T-helper 2 cell (primary cell): ENCODE measurements at places on chromosomes 4 and X.

- DNase-seq = no peak
Measured at GRCh38 chrX:136652822-136653723, 5.1 kb downstream of the CD40LG start.

DNA sequence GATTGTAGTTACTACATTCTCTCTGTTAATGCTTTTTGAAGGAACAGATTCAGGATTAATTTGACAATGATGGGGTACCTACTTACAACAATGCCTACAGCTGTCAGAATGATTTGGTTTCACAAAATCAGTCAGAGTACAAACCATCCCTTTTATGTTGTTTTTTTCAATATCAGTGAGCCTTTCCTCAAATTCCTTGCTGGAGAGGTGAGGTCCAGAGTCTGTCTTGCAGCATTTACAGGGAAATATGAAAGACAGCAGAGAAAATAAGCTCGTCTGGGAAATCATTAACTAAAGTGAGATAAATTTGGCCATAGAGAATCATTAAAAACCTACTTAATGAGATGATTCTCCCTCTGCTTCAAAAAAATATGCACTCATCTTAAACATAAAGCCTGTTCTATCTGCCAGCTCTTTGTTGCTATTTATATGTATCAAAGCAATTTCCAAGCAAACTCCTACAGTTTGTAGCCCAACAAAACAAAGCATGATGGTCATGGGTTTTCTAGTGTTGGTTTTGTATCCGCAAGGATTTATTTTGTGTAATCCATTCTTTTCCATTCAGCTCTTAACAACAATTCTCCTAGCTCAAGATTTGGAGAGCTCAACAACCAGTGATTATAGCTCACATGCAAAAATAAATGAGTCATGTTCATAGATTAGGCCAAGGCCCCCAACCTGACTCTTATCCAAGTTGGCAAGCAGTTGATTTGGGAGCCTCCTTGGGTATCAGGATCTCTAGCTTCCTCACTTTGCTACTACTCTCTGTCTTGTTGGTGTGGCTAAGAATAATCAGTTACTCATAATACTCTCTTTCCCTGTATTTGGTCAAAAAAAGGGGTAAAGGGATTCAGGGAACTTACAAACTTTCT lies 222.6 kb downstream of the ENOX2 start:
- DNase-seq = no peak

GRCh38 chrX:83516597-83516996 lies 8.5 kb downstream of the POU3F4 start:
- no peak for DNase-seq

GRCh38 chr4:142614621-142615323 lies 231.3 kb downstream of the INPP4B start:
- no peak for DNase-seq

- DNase-seq = peak; percentile 6
Measured at GRCh38 chrX:74924449-74925224, 615 bp downstream of the NEXMIF start.

DNA sequence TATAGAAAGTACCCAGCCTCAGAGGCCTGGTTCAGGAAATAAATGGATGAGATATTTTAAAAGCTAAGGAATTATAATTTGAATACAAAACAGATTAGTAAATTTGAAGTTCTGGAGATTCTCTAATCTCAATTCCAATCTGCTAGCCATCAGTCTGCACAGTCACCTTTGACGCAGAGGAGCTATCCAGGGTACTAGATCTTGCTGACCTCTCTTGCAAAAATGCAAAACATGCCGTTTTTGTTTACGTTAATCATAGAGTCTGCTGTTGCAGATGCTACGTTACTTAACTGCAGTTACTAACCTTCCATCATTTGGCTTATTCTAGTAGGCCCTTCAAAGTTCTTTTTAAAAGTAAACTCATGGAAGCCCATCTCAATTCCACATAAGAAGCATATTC lies 10.4 kb downstream of the CCSER1 start:
- no peak for DNase-seq

DNA sequence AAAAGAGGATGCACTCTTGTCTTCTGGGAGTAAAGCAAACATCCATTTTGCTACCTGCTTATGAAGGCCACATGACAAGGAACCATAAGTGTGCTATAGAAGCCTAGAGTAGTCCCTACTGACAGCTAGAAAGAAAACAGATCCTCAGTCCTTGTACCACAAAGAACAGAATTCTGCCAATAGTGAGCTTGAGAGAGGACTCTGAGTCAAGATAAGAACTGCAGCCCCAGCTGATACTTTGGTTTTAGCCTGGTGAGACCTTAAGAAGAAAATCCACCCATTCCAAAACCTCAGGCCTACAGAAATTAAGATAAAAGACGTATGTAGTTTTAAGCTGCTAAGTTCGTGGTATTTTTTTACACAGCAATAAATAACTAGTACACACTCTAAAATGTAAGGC lies 914.6 kb downstream of the PCDH19 start:
- no peak for DNase-seq

- no peak for DNase-seq
Measured at GRCh38 chr4:85968945-85969819, 390.7 kb downstream of the MAPK10 start.

GRCh38 chr4:52982255-52982945 lies 120.3 kb downstream of the RASL11B start:
- no peak for DNase-seq

DNA sequence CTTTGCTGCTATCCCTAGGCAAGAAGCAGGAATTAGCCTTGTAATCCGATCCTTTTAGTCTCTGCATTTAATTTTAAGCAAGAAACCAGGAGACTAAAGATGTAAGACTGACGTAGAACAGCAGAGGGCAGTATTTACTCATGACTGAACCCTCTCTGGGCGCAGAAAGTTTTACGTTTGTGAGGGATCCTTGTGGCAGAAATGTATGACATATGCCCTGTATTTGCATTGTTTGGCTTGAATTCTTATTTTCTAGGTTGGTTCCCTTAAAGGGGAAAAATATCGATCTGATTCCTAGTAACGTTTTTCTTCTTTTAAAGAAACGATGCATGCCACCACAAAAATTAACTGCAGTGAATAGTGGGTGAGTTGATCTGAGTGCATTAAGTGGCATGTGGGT lies 1.3 kb upstream of the FAT4 start:
- no peak for DNase-seq

- DNase-seq = no peak
Measured at GRCh38 chr4:5964030-5964429, 54.2 kb downstream of the C4orf50 start.

GRCh38 chr4:142284402-142285221 lies 561.5 kb downstream of the INPP4B start:
- no peak for DNase-seq

- no peak for DNase-seq
Measured at GRCh38 chrX:139429913-139430312, 100.6 kb upstream of the F9 start.

- DNase-seq = no peak
Measured at GRCh38 chr4:157591245-157591644, 370.7 kb downstream of the GRIA2 start.

GRCh38 chr4:27088491-27088890 lies 227.8 kb downstream of the STIM2 start:
- no peak for DNase-seq

DNA sequence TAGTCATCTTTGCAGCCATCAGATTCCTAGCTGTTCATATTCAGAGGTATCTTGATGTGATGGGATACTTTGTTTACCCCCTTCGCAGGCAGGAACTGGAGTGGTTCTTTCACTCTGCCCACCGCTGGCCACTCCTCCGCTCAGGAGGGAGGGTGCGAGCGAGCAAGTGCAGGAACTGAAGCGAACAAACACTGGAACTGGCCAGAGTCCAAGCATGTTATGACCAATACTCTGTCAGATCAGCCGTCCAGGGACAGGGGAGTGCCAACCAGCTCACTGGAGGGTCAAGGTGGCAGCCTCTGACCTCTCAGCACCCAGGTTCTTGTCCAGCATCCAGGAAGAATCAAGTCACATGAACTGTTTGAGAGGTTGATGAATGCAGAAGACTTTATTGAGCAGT lies 18.0 kb upstream of the MANBA start:
- no peak for DNase-seq

- DNase-seq = no peak
Measured at GRCh38 chrX:28188526-28188925, 207.3 kb upstream of the DCAF8L1 start.

DNA sequence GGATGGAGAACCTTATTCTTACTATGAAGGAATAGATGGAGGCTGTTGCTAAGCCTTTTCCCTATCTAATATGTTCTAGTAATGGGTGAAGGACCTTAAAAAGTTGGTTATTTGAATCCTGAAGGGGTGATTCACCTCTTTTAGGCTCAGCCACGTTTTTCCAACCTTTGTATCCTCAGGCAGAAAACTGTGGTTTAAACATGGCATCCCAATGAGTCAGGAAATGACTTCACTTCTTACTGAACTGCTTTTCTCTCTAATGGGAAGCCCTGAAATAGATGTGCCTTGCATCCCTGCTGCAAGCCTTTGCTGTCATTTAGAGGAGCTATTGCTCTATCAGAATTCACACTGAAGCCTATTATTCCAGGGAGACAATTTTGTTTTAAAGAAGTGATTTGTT lies 191.0 kb upstream of the ARX start:
- DNase-seq = no peak

DNA sequence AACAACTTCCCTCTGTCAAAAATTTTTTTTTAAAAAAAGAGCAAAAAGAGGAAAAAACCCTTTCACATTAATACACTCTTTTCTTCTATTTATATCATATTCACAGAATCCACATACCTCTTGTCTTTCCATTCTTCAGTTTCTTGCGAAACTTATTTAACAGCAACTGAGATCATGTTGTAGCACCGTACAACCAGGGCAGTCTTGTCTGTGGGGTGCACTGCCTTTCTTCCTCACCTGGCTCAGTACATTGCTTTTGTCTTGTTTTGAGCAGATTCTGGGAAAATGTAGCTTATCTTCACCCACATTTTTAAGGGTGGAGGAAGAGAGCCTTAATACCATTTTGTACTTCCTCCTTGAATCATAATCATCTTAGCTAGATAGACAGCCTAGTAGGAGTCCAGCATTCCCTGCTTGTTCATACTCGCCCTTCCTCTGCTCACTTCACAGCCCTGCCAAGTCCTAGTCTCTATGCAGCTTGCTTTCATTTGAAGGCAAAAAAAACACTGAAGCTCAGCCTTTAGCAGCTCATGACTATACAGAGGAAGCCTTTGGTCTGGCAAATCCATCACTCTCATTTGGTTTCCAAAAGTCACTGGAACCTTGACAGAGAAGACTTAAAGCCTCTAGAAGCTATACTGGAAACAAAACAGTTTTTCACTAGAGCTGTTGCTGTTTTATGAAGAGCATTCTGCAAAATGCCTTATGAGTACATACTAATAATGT lies 140.6 kb upstream of the BANK1 start:
- DNase-seq = no peak

- DNase-seq = no peak
Measured at GRCh38 chrX:13550346-13550745, 19.1 kb upstream of the EGFL6 start.

- no peak for DNase-seq
Measured at GRCh38 chrX:110060846-110061537, 58.1 kb downstream of the TMEM164 start.

GRCh38 chr4:76407440-76408119 lies 13.4 kb downstream of the CCDC158 start:
- no peak for DNase-seq

DNA sequence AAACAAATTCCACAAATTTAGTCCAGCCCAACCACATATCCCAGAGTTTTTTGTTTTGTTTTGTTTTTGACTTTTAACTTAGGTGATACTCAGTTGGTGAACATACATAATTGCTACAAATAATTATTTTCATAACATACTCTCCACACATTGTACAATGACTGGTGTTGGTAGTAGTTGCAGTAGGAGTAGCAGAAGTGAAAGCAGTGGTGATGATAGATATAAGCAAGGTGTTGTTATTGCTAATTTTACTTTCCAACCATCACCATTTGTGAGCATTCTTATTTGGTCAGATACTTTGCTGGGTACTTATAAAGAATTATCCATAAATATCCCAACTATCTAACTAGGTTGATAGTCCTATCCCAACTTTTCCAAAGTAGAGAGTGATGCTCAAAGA lies 47.3 kb downstream of the ARHGAP24 start:
- no peak for DNase-seq

DNA sequence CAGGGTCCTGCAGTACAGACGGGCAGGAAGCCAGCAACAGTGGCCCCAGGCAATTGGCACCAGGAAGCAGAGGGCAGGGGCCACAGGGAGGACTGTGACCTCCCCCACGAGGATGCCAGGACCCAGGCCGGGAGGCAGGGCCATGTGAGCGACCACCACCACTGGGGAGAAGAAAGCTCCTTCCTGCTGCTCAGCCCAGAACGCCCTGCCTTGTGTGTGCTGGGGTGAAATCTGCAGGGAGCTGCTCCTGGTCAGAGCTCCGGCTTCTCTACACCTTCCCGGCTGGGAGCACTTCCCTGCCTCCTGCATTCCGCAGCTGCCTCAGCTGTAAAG lies 100.4 kb downstream of the HMX1 start:
- no peak for DNase-seq

GRCh38 chrX:53587795-53588420 lies 98.6 kb downstream of the HUWE1 start:
- DNase-seq = peak; percentile 53

GRCh38 chr4:76518241-76518640 lies 83.2 kb downstream of the SHROOM3 start:
- no peak for DNase-seq

DNA sequence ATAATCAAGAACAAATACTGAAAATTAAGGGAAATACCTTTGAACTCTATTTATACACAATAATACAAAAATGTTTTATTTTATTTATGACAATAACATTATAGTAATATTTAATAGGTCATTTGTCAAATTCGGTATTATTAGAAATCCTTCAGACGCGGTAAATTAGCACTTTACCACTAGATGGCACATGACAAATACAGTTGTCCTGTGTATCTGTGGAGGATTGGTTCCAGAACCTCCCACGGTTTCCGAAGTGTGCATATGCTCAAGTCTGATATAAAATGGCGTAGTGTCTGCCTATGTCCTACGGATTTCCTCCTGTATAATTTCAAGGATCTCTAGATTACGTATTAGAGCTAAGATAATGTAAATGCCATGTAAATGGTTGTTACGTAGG lies 8.1 kb upstream of the LINC00632 start:
- no peak for DNase-seq

GRCh38 chr4:14289708-14290107 lies 662.2 kb upstream of the BOD1L1 start:
- DNase-seq = no peak

DNA sequence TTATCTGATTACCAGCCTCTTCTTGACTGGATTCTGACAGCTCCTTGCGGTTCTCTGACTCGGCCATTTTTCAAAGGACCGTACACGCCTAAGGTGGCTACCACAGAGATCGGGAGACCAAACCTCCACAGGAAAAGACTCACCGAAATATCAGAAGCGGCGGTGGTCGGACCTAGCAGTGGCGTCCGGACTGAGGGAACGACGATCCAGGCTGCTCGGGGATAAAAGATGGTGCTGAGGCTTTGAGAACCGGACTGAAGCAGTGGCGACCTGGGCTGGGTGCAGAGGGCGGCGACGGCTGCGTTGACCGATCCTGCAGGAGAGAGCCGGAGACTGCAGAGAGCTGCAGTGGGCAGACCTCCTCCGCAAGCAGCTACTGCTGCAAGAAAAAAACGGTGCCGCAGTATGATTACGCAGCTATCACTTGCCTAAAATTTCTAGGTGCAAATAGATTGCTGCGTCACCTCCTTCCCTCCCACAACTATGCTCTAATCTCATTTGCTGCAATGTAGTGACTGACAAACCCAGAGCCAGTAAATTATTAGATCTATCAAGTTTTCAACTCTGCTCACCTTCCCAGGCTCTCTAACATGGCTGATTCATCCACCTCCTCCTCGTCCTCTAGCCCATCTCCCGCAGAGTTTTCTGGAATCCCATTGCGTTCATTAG lies at the start of gene NAP1L2:
TSS of gene NAP1L2 (minus strand) at position 426 of the 669 bp plus-strand sequence. CDS start at position 67, 359 bp downstream.
- peak; percentile 87 for DNase-seq
